ENCODE measurements at places on chromosomes 3 and 15.

DNA sequence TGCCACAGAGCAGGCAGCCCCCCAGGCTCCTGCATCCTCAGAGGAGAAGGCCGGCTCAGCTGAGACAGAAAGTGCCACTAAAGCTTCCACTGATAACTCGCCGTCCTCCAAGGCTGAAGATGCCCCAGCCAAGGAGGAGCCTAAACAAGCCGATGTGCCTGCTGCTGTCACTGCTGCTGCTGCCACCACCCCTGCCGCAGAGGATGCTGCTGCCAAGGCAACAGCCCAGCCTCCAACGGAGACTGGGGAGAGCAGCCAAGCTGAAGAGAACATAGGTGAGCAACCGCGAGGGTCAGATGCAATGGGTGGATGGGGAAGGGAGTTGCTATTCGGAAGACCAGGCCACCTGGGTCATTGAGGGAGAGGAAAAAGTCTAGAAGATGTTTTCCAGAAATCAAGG lies 53.0 kb downstream of the GAP43 start:
- DNase-seq: no peak

- peak; percentile 59 for DNase-seq
Measured at GRCh38 chr3:38165722-38166387, 518 bp downstream of the OXSR1 start.

DNA sequence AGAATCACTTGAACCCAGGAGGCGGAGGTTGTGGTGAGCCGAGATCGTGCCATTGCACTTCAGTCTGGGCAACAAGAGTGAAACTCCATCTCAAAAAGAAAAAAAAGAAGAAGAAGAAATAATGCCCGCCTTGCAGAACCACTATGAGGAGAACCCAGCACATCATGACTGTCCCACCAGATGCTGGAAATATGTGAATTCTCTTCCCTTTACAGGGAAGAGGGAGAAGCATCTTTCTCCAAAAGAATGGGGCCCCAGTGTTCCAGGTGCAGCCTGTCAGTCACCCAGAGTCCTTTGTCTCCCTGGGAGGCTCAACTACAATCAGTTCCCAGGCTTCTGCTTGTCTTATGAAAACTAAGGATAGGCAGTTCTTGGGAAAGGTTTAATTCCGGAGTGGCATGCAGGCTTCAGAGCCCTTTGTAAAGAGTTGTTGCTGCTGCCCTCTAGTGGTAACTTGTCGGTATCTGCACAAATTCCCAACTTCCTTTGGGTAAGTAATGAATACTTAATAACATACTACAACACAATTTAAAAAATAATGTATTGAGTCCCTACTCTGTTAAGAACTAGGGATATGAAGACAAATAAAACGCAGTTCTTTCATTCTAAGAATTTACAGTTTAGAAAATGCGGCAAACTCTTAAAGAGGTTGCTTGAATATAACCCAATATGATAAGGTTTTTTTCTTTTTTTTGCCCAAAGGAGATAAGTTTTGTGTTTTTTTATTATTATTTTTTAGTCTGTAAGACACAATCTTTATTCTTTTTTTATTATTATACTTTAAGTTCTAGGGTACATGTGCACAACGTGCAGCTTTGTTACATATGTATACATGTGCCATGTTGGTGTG lies 18.6 kb upstream of the TICRR start:
- DNase-seq: peak; percentile 59

DNA sequence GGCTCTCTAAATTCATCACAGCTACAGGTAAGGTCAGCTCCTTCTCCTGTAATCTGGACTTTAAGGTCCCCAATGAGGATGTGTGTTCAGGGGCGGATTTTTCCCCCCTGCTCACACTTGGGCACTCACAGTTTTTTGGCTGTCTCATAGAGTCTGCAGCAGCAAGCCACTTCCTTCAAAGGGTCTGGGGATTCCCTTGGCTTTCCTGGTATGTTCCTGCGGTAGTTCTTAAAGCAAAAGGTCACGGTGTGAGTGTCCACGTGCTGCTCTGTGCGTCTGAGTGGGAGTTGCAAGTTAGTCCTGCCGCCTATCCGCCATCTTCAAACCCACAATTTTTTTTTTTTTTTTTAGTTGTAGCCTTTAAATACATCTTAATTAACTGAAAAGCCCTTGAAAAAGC lies 15.4 kb upstream of the CFAP20DC start:
- no peak for DNase-seq

DNA sequence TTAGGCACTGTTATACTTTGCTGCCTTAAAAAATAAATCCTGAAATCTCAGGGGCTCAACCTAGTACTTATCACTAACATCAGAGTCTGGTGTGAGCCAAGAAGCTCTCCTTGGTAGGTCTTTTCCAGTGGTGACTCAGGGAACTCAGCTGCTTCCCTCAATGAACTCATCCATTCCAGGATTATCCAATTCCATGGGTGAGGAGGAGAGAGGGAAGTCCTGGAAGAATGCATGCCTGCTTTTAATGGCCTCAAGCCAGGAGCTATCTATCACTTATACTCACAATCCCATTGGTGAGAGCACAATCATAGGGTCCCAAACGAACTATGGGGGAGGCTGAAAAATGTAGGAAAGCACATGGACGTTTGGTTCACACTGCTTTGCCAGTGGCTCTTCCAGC lies 113.6 kb downstream of the POLR2M start:
- peak; percentile 5 for DNase-seq

GRCh38 chr3:46484911-46485778 lies 12.6 kb upstream of the RTP3 start:
- no peak for DNase-seq

GRCh38 chr3:191262650-191263049 lies 63.6 kb downstream of the OSTN start:
- no peak for DNase-seq

DNA sequence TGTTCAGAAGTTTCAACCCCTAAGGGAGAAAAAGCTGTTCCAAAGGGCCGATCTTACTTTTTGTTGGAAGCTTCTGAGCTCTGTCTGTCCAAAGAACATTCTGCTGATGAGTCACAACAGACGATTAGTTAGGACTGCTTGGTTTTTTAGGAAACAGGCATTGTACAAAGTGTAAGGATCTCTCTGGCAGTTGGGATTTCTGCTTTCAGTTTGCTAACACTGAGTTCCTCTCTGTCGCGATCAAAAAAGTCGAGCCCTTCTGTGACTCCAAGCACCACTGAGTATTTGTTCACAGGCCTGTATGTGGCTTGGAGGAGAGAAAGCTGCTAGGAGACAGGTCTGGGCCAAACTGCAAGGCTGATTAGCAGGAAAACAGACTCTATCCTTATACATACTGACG lies 91.8 kb upstream of the PFN2 start:
- peak; percentile 63 for DNase-seq

DNA sequence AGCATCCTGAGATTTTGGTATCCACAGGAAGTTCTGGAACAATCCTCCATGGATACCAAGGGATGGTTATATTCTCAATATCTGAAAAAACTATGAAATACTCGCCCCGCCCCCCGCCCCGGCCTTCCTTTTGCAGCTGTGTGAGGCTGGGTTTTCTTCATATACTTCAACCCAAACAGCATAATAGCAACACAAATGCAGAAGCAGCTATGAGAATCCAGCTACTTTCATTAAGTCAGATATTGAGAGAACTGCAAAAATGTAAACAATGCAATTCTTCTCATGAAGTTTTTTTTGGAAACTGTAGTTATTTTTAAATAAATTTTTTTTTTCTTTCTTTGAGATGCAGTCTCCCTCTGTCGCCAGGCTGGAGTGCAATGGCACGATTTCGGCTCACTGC lies 10.9 kb upstream of the IDH2 start:
- DNase-seq: no peak

DNA sequence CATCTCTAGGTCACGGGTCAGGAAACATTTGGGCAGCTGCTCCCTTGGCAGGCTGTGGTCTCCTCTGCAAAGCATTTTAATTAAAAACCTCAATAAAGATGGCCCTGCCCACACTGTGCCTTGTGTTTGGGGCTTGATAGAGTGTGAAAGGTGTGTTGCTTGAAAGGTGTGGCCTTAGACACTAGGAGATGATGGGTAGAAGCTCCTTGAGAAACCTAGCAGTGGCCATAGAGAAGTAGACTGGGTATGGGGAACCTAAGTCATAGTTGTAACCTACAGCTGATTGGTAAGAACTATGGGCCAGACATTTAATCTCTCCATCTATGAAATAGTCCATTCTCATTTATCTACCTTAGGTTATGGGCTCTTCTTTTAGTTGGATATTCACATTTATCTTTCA lies 3.3 kb downstream of the JAGN1 start:
- DNase-seq: no peak

DNA sequence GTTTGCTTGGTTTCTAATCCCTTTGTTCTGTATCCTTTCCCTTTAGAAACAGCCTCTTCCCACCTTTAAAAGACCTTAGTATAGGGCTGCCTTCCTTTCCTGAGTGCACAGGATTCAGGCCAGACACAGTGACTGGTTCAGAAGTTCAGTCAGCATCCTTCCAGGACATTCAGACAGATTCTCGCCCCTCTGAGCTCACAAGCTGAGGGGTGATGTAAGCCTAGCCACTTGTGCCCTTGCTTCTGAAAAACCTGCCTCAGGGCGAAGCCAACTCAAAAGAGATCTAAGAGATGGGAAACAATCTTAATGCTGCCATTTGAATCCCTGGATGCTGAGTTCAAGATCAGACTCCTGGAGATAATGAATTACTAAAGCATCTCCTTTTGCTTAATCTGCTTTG lies 6.7 kb upstream of the NSMCE3 start:
- DNase-seq: no peak

- no peak for DNase-seq
Measured at GRCh38 chr3:11221818-11222415, 50.3 kb upstream of the ATG7 start.

DNA sequence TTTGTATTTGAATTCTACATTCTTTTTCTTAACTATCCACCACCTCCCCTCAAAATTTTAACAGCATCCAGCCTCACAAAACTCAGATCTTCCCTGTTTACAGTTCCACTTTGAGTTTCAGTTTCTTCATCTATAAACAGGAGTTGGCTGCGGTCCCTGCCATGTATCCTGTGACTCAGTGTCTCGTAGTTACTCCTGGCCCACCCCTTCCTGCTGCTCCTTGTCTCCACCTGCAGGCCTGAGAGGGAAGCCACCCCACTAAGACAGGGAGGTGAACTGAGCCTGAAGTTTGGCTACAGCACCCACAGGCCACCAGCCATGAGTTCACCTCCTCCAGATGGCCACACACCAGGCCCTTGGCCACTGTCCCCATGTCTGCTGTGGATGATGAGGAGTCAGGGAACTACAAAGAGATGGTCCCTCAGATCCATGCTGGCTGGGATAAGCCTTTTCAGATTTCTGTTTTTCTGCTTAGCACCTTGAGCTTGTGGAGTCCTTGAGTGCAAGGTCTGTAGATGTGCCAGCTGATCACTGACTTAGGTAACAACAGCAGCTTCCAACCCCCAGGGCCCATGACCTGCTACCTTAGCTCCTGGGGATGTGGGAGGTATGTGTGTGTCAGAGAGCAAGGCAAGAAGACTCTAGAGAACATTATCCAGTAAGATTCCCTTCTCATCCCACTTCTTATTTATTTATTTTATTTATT lies 37.5 kb downstream of the CD86 start:
- DNase-seq: peak; percentile 57

DNA sequence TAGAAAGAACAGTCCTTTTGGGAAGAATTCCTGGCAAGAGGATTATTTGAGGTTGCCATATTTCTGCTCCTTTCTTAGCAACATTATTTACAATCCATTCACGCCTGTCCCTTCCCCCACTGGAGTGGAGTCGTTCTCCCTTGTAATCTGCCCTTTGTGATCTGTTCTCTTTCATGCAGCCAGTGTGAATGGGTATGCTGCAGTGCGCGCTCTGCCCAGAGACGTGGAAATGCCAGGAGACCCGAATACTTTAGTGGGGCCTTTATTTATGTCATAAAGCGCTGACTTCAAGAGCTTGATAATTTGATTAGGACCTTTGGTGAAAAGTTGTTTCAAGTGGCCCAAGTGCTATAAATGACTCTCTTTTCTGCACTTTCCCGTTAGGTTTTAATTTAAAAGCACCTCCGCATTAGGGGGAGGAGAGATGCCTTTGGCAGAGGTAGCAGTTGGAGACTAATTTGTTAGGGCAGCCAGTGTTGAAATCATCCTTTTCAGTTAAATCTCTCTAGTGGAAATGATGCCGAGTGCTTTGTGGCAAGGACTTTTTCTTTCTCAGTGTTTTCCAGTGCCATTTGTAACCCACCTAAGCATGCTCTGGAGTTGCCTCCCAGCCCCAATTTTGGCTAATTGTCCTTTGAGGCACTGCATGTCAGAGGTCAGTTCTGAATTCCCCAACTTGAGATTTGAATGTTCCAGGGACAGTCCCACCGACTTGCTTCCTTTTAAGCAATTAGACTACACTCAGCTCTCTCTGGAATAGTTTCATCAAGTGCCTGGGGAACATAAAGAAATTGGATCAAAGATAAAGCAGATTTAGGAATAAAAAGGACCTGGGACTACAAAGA lies 52.4 kb downstream of the PSMD6 start:
- DNase-seq: no peak

GRCh38 chr3:196513697-196514349 lies 1.3 kb downstream of the SMCO1 start:
- DNase-seq: peak; percentile 63

- DNase-seq: no peak
Measured at GRCh38 chr3:185958626-185959025, 20.8 kb upstream of the TRA2B start.

DNA sequence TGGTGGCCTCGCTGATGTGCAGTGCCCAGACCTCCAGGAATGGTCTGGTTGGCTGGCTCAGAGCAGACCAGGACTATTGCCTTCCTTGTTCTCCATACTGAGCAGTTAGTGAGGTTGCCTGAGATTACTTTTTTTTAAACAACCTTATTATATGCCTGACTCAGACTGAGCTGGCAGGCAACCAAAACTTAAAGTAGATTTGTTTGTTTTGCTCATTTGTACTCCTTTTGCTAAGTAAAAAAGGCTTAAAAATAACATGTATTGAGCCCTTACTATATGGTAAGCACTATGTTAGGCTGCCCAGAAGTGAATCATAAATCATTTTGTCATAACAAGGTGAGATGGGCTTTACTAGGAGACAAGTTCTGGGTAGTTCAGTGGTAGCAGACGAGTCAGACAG lies 92.4 kb downstream of the GHSR start:
- DNase-seq: peak; percentile 89

DNA sequence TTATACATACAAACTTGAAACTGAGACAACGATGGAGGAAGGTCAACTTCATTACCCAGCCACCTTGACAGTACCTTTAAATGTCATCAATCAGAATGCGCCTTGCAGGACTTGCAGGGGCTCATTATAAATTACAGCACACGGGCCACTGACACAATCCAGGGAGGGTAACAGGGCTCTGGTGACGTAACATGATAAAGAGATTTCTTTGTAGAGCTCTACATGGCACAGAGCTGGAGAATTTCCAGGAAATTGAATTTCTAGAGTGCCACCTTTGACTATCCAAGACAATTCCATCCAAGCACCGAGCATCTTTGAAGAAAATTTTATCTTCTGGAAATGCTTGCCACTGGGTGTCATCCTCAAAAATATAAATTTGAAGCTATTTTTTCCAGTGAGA lies 486.0 kb downstream of the FOXP1 start:
- no peak for DNase-seq

- DNase-seq: peak; percentile 69
Measured at GRCh38 chr15:43776718-43777266, at the start of gene ELL3. Gene ELL3 (minus strand): TSS chr15:43776966. CDS start chr15:43776901, 65 bp downstream.

DNA sequence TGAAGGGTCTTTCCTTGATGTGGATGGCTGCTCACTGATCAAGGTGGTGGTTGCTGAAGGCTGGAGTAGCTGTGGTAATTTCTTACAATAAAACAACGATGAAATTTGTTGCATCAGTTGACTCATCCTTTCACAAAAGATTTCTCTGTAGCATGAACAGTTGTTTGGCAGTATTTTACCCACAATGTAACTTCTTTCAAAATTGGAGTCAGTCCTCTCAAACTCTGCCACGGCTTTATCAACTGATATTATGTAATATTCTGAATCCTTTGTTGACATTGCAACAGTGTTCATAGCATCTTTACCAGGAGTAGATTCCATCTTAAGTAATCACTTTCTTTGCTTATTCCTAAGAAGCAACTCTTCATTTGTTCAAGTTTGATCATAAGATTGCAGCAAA lies 252.6 kb downstream of the UBE2E2 start:
- peak; percentile 74 for DNase-seq

All from HCEC 1CT (cell line).